EH (cell line): ENCODE measurements at places on chromosomes 2 and 18.

DNA sequence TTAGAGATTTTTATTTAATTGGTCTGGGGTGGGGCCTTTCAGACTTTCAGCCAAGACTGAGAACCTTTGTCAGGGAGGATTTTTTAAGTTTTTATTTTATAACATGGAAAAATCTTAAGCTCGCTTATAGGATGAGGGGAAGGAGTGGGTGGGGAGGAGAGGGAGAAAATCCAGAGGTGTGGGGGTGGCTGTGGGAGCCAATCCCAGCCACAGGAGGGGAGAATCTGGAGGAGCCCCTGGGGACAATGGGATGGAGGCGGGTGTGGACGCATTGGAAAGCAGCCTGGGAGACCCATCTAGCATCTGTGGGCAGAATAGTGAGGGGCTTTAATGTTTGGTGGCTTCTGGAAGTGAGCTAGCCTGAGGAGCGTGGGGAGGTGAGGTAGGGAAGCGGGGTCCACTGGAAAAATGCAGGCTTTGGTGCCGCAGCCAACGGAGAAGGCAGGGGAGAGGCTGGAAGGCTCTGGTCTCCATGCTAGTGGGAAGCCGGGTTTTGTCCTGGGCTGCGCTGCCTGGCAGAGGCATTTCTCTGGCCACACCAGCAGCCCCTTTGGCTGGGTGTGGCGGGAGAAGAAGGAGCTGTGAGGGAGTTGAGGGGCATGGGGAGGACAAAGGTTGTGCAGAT, 11.5 kb upstream of the INPP5D start:
- no peak for DNase-seq

- peak; percentile 34 for DNase-seq
Measured at GRCh38 chr18:44731530-44732237, 51.0 kb downstream of the SETBP1 start.

DNA sequence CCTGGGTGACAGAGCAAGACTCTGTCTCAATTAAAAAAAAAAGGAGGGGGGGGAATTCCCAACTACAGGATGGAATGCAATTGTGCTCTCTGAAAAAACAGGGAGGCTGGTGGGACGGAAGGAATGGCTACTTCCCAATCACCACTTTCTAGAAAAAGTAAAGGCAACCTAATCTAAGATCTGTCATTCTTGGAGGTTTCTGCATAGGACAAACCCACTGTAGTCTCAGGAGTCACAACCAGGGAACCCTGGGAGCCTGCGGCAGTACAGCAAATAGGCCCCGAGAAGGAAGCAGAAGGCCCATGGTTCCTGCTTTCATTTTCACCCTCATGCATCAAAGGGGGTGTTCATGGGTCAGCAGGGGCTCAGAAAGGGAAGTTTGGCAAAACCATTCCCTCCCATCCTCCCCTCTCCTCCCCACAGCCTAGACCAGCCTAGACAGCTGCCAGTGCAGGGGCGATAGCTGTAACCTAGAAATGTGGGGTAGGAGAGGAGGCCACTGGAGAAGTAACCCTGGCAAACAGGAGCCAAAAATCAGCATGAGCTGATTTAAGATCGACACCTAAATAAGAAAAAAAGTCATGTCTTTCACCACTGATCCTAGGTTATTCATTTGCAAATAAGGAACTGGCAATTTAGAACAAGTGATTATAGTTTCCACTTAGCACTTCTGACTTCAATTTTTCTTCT, 48.0 kb downstream of the TRABD2A start:
- DNase-seq: peak; percentile 66

DNA sequence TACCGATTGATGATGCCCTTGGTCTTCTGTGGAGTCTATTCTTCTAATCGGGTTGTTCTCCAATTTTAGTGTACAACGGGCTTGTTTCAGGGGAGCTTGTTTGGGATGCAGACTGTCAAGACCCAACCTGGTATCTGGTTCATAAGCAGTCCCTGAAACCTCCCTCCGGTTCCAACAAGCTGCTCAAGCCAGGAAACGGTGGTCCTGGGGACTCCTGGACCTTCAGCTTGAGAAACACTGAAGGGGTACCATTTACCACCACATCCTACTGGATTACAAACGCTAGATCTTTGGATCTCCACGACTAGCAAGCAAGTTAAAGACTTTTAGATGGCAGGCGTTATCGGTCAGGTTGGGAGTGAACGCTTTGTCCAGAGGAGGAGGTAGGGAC, 2.0 kb downstream of the BCL2 start:
- no peak for DNase-seq

DNA sequence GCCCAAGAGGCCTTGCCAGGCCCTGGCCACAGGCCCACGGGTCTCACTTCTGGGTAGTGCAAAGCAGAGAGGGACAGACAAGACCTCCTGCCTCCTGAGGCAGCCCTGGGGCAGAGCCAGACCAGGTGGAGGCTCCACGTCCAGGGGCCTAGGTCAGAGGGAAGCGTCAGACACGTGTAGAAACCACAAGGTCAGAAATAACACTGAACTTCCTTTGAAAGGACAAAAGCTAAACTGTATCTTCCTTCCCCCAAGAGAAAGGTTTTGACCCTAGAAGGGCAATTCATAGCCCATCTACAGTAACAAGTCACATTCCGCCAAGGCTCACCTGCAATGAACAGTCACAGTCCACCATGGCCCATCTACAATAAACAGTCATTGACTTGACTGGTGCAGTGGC, 17.9 kb downstream of the SDC1 start:
- DNase-seq: no peak

DNA sequence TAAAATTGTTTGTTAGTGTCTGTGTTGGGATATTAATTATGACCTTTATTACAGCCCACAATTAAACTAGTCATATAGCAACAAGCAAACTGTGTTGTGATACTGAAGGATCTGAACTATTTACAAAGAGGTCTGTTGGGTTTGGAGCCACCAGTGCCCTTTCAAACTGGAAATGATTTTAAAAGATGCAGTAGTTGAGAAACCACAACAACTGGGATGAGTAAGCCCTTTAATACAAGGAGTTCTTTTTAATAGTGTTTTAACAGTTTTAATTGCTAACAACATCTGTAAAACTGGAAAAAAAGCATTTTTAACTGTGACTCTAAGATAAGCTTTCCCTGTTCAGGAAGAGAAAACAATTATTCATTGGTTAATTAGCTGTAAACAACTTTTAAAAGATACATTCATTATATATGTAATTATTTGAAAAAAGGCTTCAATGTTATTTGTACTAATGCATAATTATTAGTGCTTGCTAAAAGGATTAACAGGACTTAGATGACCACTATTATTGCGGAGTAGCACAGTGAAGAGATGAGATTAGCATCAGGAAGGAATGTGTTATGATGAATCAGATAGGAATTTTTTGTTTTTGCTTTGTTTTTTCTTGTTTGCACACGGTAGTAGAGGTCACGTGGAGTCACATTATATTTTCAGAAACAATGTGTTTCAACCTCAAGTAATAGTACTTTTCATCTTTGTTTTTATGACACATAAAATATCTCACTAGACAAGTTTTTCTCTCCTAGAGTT, 392.7 kb upstream of the FANCL start:
- peak; percentile 46 for DNase-seq

GRCh38 chr2:54503192-54503591, 47.1 kb downstream of the SPTBN1 start:
- peak; percentile 35 for DNase-seq

GRCh38 chr2:12498286-12498685, 218.4 kb upstream of the TRIB2 start:
- no peak for DNase-seq

DNA sequence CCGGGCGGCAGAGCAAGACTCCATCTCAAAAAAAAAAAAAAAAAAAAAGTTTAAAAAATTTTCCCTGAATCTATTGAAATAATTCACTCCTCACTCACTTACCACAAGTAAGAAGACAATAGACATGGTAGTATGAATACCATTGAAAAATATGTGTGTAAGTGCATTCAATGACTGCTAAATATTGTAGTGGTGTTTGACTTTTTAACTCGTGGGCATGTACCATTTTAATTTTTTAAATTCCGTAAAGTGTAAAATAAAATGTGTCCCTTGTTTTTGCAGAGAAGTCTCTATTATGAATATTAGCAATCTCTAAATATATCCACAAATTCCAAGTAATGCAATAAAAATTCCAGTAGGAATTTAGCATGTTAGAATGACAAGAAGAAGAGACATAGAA, 134.1 kb downstream of the COPS8 start:
- DNase-seq: peak; percentile 68

- no peak for DNase-seq
Measured at GRCh38 chr2:189621781-189622180, 39.5 kb upstream of the ASNSD1 start.

GRCh38 chr18:13276530-13277520, 58.3 kb downstream of the LDLRAD4 start:
- no peak for DNase-seq

GRCh38 chr18:24446453-24446852, 14.0 kb upstream of the HRH4 start:
- DNase-seq: no peak

- DNase-seq: peak; percentile 35
Measured at GRCh38 chr2:219675221-219675620, 47.8 kb downstream of the SLC4A3 start.

GRCh38 chr2:229713371-229714079, 830 bp downstream of the DNER start:
- DNase-seq: no peak

GRCh38 chr2:4518596-4518995, 815.2 kb downstream of the DCDC2C start:
- DNase-seq: no peak

DNA sequence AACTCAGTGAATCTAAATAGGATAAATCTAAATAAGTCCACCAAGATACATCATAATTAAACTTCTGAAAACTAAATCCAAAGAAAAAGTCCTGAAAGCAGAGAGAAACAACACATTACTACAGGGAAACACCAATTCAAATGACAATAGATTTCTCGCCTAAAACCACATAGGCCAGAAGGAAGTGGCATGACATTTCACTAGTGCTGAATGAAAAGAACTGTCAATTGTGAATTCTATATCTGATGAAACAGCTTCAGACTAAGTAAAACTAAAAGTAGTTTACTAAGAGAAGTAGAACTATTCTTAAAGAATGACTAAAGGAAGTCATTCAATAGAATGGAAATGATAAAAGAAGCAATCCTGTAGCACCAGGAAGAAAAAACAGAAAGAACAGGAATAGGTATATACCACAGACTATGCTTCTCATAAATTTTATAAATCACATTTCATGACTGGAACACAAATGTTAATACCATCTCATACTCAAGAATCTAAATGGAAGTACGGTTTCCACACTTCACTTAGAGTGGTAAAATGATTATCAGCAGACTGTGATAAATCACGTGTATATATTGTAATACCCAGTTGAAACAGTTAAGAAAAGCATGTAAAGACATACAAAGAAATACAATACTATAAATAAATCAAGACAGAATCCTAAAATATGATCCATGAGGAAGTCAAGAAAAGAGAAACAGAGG, 46.4 kb downstream of the ASXL2 start:
- DNase-seq: no peak

DNA sequence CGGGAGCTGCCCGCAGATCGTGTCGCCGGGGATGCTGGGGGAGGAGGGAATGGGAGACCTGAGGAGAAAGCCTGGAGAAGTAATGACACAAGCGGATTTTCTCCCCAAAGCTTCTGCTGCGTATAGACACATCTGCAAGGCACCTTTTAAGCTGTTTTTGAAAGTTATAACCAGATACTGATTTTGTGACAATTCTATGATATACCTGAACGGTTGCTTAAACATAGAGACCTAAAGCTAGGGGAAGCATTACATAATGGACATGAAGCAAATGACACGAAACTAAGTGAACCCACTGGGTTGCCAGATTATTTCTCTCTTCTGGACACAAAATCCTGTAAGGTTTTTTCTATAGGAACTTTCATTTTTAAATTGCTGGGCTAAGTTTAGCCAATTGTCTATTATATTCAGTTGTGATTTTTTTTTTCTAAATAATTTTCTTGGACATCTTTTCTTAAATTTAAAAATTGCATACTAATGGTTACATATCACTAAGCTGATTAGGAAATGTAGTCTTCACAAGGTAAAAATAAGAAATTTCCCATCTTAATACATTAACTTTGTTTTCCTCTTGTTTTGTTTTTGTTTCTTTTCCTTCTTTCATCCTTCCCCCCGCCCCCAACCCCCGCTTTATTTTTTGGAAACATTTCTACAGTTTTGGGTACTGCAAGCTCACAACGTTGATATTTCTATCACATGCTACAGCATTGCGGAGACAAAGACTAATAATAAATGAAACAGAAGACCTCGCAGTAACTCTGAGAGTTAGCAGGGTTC, 1.3 kb downstream of the OSBPL6 start:
- no peak for DNase-seq

- DNase-seq: peak; percentile 40
Measured at GRCh38 chr18:7021994-7022840, 95.4 kb downstream of the LAMA1 start.

DNA sequence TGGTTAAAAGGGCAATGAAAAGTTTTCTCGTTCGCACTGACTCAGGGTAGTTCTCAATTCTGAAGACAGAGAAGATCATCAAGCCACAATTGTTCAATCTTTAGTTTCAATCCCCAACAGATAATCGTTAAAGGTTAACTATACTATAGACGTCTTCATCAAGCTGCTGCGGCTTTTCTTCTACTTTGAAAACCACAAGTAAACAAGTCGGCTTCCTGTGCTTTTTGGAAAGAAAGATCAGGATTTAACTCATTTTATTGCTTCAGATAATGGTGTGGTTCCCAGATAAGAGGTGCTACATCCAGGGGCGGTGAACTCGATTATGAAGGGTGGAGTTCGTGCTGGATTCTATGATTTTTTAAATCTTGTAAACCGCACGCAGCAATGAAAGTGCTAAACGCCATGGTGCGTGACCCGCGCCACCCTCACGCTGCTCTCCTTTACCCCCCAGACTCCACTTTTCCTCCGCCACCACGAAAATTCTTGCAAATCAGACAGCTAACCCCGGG, 545 bp upstream of the CDCA7 start:
- no peak for DNase-seq

DNA sequence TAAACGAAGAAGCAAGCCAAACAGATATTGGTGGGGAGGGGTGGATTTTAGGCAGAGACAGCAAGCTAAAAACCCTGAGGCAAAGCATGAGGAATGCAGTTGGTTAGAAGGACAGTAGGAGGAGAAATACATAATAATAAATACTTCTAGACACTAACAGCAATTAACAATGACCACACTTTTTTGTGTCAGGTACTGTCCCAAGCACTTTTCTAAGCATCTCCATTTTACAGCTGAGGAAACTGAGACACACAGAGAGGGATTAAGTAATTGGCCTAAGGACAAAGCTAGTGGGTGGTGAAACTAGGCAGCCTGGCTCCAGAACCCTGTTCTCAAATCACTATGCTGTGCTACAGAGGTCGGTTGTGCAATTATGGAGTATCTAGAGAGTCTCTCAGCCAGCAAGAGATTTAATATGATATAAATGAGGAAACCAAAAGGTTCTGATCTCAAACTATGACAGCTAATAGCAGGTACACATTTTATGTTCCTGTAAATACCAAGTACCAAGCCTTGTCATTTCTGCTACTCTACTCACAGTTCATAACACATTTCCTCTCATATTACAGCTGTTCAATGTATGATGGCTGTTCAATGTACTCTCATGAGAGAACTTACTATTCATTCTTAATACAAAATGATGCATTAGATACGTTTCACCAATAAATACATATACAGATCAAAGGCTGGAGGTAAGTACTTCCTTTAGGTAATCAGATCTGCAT, 5.3 kb downstream of the MAP4K3 start:
- peak; percentile 82 for DNase-seq

GRCh38 chr18:58076052-58076451, 32.0 kb downstream of the NEDD4L start:
- DNase-seq: peak; percentile 27

- DNase-seq: no peak
Measured at GRCh38 chr18:34695310-34695709, 14.8 kb upstream of the DTNA start.
